Nasal cavity respiratory epithelium epithelial cell of viscerocranial mucosa (primary cell): ENCODE measurements at places on chromosomes 1 and 21. TPM values are rescaled to one million over a fixed set of nuclear protein-coding genes. Genes with fewer than 3 reads are reported as not detected.

The CLDN14 gene
- total RNA-seq: 0.14 TPM in 1 of 2 replicates, not detected in the other

The PIK3R3 gene
- 3.4 and 16.7 TPM in 2 replicates for total RNA-seq

The CD101 gene
- 0.34 and 1.8 TPM in 2 replicates for total RNA-seq

The PYHIN1 gene
- total RNA-seq: 0.21 TPM in 1 of 2 replicates, not detected in the other

The TRNP1 gene
- total RNA-seq: 10.7 and 18.8 TPM in 2 replicates

The OR2G6 gene
- total RNA-seq: not detected in 2 replicates

The MYOG gene
- not detected in 2 replicates for total RNA-seq

The PLCH2 gene
- total RNA-seq: 102 and 141 TPM in 2 replicates

The ARMH1 gene
- total RNA-seq: 0.34 and 0.57 TPM in 2 replicates

The ANKRD35 gene
- 0.68 and 3.8 TPM in 2 replicates for total RNA-seq

The FCRLA gene
- under 0.01 and 0.28 TPM in 2 replicates for total RNA-seq

The ST7L gene
- 9.9 and 11.7 TPM in 2 replicates for total RNA-seq

The SRRM1 gene
- 31.4 and 40.5 TPM in 2 replicates for total RNA-seq

The ZNF683 gene
- total RNA-seq: not detected in 2 replicates

The GBP2 gene
- 1.4 and 19.7 TPM in 2 replicates for total RNA-seq

The MFSD2A gene
- total RNA-seq: 31.1 and 32.3 TPM in 2 replicates

The TAS1R1 gene
- not detected in 2 replicates for total RNA-seq

The OR2L3 gene
- total RNA-seq: not detected in 2 replicates

The PLA2G5 gene
- total RNA-seq: not detected in 2 replicates

The EDARADD gene
- 2.4 and 10.0 TPM in 2 replicates for total RNA-seq

The C1orf53 gene
- total RNA-seq: 1.4 and 1.8 TPM in 2 replicates

The MRPS15 gene
- 73.7 and 96.7 TPM in 2 replicates for total RNA-seq

The S100A12 gene
- total RNA-seq: 1.5 and 3.4 TPM in 2 replicates

The PERM1 gene
- 0.07 TPM in 1 of 2 replicates, not detected in the other for total RNA-seq

The CD247 gene
- 0.14 TPM in 1 of 2 replicates, not detected in the other for total RNA-seq

The TIE1 gene
- total RNA-seq: 0.14 and 0.34 TPM in 2 replicates

The INKA2 gene
- total RNA-seq: 4.2 and 6.2 TPM in 2 replicates

The OPTC gene
- not detected in 2 replicates for total RNA-seq

The DDR2 gene
- 2.4 and 7.2 TPM in 2 replicates for total RNA-seq

The TTC39A gene
- 13.3 and 19.1 TPM in 2 replicates for total RNA-seq

The KPRP gene
- total RNA-seq: 0.34 TPM in 1 of 2 replicates, not detected in the other

The OPRD1 gene
- total RNA-seq: not detected in 2 replicates

The UBXN11 gene
- 2.1 and 3.7 TPM in 2 replicates for total RNA-seq

The GNG12 gene
- 101 and 132 TPM in 2 replicates for total RNA-seq

The NCMAP gene
- total RNA-seq: under 0.01 and 0.21 TPM in 2 replicates

The ADGRL4 gene
- not detected in 2 replicates for total RNA-seq

The VANGL2 gene
- 3.1 and 25.8 TPM in 2 replicates for total RNA-seq

The TMIGD3 gene
- not detected in 2 replicates for total RNA-seq

The GBP6 gene
- total RNA-seq: 29.4 and 82.7 TPM in 2 replicates

The IQGAP3 gene
- 0.07 and 0.34 TPM in 2 replicates for total RNA-seq
